ENCODE measurements at places on chromosomes 5 and 9.

GRCh38 chr9:119577881-119578280 is 208.6 kb upstream of the BRINP1 start:
- DNase-seq = no peak

DNA sequence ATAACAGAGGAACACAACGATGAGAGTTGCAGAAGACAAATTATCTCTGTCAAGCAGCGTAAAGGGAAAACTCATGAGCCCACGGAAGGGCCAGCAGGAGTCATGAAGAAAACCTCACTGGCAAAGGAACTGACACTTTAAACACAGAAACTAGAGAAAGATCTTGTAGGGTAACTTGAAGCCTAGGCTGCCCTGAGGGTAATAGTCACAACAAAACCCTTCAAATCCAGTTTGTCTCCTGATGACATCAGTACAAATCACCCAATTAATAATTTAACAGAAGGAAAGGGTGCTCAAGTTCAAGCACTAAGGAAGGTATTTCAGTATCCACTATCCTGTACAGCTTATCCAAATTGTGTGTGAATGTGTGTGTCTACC is 549.1 kb downstream of the MTRR start:
- DNase-seq = peak; percentile 6

DNA sequence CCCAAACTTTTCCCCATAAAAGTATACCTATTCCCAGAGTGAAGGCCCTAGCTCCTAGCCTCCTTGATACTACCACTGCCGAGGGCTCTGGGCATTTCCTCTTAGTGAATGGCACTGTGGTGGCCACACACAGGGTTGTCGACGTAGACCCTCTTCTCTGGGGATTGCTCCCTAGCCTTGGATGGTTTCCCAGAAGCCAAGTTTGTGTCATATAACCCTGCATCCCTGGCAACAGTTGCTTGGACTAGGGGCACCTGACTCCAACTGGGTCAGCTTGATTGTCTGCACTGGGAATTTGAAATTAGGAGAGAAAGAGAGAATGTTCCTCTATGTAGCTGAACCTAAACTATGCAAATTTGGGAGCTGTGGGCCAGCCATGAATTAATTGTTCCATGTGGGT is 32.3 kb upstream of the KIF2A start:
- DNase-seq = no peak

DNA sequence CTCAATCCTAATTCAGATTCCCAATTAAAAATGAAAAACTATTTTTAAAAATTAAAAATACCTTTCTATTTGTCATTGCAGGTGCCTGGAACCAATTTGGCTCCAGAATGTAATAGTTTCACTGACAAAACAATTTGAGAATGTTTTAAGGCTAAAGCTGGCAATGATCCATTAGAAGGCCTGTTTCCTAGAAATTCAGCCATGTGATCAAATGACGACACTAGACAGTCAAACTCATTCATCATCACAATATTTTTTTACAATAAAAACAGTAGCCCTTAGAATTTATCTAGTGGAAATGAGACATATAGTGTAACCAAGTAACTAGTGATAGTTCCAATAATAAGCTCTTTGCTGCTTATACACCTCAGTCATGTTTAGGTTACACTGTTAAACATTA is 75.4 kb upstream of the MAP3K1 start:
- no peak for DNase-seq

DNA sequence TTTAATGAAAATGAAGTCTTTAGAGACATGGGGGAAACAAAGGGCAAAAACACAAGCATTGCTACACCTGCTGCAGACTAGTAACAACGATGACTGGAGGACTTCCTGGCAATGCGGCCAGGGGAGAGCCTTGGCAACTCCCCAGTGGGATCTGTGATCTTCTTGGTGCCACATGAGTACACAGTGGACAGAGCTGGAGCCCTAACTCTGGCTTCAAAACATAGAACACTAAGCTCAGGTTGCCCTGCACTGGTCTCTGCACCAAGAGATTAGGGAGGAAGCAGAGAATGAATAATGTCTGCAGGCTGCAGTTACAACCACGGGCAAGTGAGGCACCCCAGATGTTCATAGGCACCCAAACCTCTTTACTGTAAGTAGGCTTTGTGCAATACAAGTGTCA is 91.1 kb downstream of the MRPS27 start:
- no peak for DNase-seq

DNA sequence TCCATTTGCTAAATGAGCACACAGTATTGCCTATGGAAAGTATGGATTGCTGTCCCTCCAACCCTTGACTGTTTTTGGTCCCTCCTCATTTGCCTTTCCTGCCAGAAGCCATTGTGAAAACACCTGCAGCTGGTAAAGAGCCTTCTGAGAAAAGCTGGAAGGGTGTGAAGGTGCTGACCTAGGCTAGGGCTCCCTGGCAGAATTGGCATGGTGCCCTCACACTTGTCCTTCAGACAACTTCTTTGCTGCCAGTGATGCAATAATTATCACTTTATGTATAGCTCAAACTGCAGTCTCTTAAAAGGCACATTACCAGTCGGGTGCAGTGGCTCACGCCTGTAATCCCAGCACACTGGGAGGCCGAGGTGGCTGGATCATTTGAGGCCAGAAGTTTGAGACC is 4.2 kb downstream of the TXNDC15 start:
- no peak for DNase-seq

GRCh38 chr9:30382271-30382670 is 2002.2 kb upstream of the ACO1 start:
- DNase-seq = no peak

Measured in mesendoderm (in vitro differentiated cells).